ENCODE measurements at places on chromosomes 2 and 18.

- no peak for DNase-seq
These were observed 203.9 kb upstream of the PIK3C3 start for GRCh38 chr18:41751161-41751560.

DNA sequence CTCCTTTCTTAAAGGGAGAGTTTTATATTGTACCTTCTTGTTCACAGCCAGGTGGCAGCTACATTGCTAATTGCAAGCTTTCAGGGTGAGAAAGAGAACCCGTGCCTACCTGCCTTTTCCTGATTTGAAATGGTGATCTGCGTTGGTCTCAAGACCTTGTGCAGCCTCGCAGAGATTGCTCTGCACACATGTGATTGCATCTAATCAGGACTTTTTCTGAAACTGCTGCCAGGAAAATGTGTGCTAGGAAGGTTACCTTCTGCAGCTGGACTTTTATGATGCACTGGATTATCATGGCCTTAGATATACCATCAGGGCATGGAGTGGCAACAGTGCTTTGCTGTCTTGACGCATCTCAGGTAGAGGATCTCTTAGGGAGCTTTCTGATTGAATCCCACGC is 45.1 kb downstream of the AGAP1 start:
- DNase-seq, result no peak

- DNase-seq, result peak; percentile 94
These were observed 109.6 kb upstream of the EML6 start for GRCh38 chr2:54613794-54614257.

GRCh38 chr2:149747456-149747855 is 159.9 kb upstream of the MMADHC start:
- no peak for DNase-seq

DNA sequence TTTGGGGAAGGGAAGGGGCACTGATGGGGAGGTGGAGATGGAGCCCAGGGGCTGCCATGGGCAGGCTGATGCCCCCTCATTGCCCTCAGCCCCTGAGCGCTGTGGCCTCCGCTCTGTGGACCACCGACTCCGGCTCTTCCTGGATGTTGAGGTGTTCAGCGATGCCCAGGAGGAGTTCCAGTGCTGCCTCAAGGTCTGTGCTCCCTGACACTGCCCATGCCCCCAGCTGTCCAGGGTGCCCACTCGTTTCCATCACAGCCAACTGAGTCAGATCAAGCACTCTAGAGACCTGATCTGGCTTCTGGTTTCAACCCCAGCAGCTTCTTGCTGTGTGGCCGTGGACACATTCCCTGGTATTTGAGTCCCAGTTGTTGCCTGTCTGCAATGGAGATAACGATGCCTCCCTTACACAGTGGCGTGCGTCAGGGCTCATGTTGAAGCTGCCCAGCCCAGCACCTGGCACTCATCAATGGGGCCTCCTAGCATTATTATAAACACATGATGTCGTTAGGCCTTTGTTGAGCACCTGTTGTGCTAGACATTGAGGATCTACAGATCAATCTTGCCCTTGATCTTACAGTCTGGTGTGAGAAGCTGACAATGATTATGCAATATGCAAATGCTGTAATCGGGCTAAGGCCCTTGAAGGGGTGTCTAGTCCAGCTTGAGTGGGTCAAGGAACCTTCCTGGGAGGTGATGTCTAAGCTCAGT is 14.4 kb downstream of the STK11IP start:
- no peak for DNase-seq

DNA sequence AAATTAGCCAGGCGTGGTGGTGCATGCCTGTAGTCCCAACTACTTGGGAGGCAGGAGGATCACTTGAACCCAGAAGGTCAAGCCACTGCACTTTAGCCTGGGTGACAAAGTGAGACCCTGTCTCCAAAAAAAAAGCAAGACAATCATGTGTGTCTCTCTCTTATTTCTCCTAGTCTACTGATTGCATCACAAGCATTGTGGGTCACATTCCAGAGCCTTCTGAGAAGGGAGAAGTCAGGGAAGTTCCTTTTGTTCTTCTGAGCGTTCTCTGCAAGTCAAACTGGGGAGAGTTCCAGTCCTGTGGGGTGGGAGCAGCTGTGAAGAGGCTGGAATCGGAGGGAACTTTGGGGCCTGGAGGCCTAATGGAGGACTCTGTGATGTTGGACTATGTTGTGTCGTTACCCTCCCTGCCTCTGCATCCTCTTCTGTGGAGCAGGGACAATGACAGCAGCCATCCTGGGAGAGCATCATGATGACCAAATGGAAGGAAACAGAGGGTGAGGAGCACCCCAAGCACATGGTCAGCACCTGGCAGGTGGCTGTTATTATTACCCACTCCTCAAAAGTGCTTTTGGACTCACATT is 115.4 kb downstream of the MRO start:
- DNase-seq, result no peak

DNA sequence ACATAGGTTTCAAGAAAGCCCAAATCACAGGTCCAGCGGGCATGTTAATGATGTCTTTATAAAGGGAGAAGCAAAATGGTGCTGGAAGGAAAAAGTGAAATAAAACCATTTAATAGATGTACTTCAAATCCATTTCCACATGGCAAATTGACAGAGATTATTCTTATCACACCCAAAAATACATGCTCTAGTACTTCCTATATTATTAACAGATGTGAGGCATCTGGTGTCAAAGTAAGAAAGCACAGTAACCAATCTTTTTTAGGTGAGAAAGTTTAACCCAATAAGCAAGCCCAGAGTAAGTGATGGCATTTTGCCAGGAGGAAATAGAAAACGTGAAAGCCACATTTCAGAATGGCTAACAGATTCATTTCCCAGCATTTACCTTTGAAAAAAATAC is 128.0 kb downstream of the ABCA12 start:
- no peak for DNase-seq

DNA sequence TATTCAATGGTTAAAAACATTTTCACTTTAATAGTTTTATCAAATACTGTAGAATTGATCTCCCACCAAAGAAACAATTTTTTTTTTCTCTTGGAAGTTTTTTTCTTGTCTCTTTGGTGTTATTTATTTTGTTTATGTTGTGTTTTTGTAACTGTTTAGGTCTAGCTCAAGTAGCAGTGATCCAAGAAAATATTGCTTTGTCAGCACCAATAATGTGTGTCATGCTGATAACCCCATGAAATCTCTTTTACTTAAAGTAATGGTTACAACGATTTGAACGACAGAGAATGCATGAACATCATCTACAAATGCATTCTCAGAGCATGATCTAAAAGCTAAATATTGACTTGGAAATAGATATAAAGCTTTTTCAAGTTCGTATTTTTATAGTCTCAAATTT is 122.9 kb downstream of the DOK6 start:
- DNase-seq, result no peak

DNA sequence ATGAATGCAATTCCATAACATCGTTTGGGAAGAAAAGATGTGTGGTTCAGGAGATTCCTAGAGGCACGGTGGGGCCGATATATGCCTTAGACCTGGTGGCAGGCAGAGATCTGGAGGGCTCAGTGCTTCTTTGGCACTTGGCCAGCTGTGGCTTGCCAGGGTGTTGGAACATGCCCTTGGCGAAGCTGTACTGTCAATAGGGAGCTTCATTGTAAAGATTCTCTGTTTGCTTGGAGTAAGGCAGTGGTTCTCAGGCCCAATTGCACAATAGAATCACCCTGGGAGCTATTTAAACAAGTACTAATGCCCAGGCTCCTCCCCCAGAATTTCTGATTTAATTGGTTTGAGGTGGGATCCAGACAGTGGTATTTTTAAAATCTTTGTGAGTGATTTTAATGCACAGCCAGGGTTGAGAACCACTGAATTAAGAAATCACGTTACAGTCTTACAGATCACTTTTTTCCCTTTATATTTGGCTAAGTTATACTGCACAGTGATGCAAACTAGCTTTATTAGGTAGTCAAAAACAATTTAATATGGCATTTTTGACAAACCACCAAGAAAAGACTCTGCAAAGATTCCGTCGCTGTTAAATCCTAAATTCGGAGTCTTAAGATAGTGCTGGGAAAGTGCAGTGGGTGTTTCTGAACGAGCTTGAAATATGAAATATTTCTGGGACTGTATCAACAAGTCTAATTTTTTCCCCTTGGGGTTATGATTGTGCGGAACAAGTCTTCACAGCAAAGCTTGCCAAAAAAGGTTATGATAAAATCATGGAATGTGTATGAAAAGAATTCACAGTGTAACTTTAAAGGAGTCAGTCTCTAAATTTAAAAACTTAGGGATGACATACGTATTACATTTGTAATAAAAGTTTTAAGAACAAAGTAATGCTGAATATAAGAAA is 78.0 kb downstream of the CRIM1 start:
- DNase-seq, result no peak

DNA sequence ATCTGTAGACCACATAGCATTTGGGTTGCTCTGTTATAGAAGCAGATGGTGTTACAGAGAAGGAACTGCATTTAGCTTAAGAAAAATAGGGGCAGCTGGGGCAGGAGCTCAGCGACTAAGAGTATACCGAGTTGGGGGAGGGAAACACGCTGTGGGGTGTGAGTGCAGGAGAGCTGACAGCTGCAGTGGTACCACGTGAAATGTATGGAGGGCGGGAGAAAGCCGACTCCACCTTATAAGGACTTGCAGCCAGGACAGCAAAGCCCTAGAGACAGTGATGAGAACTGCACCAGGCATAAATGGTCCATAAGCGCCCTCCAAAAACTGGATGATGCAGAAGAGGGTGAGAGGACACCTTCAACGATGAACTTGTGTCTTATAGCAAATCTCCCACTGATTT is 237.6 kb downstream of the PRKCE start:
- DNase-seq, result no peak

DNA sequence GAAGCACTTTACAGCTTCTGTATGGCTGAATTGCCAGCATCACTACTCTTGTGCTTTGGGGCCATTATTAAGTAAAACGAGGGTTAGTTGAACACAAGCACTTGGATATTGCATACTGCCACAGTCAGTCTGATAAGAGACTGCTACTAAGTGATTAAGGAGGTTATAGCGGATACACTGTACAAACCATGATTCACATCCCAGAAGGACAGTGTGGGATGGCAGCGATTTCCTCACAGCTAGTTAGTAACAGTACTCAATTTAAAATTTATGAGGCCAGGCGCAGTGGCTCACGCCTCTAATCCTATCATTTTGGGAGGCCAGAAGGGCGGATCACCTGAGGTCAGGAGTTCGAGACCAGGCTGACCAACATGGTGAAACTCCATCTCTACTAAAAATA is 2.6 kb upstream of the BMPR2 start:
- DNase-seq, result no peak

DNA sequence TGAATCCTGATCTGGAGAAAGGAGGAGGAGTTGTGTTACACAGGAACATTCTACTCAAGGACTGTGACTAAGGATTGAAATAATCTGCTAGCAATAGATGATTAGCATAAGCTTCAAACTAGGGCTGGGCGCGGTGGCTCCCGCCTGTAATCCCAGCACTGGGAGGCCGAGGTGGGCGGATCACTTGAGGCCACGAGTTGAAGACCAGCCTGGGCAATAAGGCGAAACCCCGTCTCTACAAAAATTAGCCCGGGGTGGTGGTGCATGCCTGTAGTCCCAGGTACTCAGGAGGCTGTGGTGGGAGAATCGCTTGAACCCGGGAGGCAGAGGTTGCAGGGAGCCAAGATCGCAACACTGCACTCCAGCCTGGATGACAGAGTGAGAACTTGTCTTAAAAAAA is 1.5 kb downstream of the TRMT61B start:
- no peak for DNase-seq

- DNase-seq, result no peak
These were observed 17.9 kb downstream of the CYP26B1 start for GRCh38 chr2:72129681-72130340.

DNA sequence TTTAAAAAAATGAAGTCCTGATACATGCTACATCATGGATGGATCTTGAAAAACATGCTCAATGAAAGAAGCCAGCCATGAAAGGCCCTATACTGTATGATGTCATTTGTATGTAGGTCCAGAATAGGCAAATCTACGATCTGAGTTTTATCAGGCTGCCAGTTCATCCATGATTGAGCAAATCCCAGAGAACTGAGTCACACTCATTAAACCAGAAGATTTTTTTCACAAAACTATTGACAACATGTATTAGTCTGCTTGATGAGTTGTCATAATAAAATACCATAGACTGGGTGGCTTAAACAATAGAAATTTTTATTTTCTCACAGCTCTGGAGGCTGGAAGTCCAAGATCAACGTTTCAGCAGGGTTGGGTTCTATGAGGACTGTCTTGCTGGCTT is 130.7 kb downstream of the MREG start:
- DNase-seq, result peak; percentile 18

DNA sequence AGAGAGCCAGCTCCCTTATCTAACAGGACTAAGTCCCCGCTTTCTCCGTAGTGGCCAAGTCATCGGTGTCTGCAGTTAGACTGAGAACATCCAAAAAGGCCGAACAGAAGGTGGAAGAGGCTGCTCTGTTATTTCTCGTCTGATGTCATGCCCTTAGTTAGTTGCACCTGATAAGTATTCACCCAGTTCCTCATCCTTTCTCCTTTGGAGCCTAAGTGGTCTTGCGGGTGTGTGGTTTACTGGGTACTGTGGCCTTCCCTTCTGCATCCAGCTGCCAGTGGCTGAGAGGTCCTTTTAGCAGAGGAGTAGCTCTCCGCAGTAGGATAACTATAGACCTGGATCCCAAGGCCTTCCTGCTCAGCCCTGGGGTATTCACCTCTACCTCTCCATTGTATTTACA is 211.6 kb downstream of the BCL2 start:
- DNase-seq, result no peak

DNA sequence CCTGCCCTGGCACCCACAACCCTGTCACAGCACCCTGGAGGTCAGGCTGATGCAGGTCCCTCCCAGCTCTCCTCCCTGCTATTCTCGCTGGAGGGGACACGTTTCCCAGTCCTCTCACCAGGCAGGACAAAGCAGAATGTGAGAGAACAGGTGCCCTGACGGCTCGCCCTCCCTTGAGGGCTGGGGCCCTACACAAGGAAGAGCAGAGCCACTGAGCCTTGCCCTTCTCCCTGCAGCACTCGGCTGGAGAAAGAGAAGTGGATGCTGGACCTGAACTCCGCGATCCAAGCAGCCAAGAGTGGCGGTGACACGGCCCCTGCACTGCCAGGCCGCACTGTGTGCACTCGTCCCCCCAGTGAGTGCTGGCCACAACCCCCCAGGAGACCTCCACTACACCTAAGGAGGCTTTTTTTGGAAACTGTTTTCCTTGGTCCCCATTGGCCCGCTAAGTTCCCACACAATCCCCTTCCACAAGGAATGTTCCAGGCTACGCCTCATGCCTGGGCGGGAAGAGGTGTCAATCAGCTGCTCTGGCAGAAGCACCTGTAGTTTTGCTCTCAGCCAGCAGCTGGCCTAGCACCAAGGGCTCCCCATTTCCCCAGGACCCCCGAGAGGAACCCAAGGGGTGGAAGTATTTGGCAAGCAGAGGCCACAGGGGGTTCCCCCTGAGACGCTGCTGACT is 17.4 kb downstream of the STK25 start:
- no peak for DNase-seq

Data from kidney glomerular epithelial cell (primary cell).